ENCODE measurements at places on chromosomes 6 and 20.

- DNase-seq = no peak
Observed at GRCh38 chr6:136083540-136083939, 166.6 kb downstream of the MTFR2 start.

- no peak for DNase-seq
Observed at GRCh38 chr6:100209323-100210136, 215.5 kb upstream of the MCHR2 start.

DNA sequence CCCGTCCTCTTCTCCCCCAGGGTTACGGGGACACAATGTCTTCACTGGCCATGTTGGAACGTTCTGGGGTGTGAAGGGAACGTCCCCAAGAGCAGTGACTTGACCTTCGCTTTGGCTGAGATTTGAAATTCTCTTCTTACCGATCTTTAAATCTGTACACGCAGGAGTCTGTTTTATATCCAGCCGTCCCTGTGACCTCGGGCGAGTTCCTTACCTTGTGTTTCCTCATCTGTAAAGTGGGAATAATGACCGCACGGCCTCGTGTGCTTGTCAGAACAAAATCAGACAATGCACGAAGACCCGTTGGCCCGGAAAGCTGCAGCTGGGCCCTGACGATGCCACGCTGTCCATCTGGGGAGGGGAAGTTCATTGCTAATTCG, 454.3 kb downstream of the PREX1 start:
- no peak for DNase-seq

DNA sequence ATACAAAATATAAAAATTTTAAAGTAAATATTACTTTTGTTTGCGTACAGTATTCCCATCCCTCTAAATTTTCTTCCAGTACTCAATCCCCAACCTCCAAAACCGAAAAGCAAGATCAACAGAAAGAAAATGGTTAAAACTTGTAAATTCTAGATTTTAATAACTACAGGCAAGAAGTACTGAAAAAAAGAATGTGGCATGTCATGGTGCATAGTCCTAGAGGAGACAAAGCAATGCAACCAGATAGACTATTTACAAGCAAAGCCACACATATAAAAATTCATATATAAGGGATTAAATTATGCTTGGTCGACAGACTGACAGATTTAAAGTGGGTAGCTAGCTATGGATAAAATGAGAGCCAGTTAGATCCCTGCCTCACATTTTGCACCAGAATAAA, 56.5 kb upstream of the HFE start:
- DNase-seq = no peak

GRCh38 chr20:57502336-57502700, 22.6 kb downstream of the CTCFL start:
- DNase-seq = no peak

DNA sequence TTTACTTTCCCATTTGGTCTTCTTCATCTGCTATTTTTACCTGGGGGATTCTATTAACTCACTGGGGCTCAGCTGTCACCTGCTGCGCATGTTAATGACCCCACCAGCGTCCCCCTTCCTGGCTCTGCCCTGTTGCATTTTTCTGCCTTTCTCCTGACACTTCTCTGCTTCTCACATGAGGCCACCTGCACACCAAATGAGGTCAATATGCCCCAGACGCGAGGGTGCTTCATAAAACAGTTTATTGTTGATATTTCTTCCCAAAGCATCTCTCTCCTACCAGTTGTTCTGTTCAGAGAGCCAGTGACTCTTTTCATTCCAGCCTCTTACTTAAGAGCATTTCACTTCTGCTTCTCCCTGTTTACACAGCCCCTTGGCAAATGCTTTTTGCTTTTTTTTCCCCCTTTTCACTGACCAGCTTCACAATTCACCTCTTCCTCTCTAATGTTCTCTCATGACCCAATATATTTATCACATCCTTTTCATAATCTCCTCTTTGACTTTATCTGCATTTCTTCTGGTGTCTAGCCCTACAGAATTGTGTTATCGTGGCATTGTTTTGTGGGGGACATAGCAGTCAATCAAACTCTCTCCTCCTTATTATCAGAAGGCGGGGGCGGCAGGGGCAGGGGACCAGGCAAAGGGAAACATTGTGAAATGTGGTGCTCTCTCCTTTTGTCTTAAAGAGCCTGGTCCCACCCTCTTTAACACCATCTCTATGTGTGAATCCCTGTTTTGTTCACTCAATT, 545.8 kb upstream of the CITED2 start:
- DNase-seq = no peak

DNA sequence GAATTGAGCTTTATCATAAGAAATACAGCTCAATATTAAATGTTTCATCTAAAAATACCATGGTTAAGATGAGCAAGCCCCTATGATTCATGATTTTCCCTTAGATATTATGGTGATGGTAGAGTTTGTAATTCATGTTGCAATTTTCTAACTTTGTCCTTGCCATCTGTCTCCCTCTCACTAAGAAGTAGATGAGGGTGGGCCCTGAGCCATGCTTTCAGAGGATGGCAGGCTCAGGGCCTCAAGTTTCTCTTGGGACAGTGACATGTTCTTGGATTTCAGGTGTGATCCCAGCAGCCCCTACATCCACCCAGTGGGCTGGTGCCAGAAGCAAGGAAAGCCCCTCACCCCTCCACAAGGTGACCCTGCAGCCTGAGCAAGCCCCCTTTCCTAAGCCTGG, 25.6 kb downstream of the L3MBTL1 start:
- no peak for DNase-seq

DNA sequence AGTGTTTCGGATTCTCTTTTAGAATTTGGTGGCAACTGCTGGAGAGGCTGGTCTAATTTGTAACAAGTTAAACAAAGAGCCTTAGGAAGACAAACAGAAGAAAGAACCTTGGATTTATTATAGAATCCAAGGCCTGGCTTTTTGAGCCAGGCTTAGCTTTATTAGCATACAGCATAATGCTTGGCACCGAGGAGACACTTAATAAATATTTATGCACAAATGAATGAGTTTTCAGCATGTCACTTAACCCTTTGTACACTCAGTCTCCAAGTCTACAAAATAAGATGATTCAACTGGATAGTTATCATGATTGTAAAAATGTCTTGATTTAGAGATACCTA, 38.2 kb upstream of the AFDN start:
- no peak for DNase-seq

DNA sequence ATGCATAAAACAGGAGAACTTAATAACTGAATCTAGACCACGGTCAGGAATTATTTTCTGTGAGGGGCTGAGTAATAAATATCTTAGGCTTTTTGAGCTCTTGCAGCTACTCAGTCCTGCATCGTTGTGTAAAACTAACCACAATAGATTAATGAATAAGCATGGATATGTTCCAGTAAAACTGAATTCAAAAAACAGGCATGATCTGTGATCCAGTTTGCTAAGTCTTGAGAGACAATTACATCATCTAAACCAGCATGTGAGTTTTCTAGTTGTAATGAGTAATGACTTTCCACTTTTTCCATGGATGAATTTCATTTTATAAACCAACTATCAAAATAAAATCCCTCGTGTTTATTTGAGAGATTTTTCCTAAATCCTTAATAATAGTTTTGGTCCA, 336.8 kb downstream of the RFPL4B start:
- DNase-seq = no peak

DNA sequence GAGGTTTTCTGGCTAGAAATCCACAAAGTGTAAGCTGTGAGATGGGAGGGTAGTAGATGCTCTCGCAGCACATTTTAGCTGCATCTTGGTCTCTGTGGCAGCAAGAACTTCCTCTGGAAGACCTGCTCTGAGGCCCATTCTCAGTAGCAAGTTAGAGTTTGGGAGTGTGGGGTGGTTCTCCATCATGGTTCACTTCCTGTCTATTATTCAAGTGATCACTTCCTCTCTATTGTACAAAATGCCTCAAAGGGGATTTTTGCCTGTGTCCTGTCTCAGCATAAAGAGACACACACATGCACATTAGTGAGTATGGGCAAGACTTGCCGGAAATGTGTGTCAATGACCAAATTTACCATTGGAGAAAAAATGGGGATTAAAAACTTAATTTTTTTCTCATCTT, 42.5 kb downstream of the LYRM2 start:
- DNase-seq = no peak

DNA sequence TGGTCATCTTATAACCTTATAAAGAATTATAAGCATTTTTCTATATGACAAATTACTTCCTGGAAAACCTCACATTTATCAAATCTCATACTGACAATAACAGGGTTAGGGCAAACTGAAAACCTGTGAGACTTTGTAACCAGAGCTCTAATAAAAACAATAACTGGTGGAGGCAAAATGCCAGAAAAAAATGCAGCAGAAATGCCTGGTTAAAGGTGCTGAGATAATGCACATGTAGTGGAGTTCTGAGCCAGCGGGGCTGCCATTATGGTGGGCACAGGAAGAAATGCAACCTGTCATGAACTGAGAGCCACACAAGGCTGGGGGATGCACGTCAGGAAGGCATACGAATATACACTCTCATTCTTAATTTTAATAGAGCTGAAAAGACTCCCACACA, 53.0 kb downstream of the NCOA6 start:
- DNase-seq = no peak

DNA sequence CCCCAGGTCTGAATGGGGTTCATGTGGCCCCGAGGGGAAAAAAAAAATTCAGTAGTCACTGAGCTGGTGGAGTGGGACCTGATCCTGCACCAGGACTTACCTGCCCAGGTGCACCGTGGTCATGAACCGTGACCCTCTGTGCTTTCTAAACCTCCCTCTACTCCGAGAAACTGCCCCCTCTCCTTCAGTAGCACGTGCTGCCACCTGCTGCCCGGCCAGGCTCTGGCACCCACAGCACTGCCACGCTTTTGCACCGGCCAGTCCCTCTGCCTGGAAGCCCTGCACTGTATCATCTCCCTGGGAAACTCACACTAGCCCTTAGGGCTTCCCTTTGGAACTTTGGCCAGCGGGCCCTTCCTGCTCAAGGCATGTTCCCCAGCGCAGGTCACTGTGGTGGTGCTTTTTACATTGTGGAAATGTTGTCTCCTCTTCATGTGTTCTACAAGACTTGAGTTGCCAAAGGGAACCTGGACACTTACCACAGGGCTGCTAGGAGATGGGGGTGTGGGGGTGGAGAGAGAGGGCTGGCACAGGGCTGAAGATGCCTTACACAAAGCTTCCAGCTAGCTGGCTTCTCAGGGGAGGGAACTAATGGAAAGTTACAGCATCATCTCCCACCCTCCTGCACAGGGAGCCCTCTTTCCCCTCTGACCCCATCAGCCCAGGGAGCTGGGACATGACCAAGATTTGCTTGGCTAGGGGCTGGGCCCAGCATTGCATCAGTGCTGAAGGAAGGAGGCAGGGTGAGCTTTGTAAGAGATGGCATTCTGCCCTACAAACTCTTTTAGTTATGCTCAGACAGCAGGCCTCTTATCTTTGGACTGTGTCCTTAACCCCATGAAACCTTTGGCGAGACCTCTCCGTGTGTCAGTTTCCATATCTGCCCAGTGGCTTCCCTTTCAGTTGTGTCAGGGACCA, 2.5 kb upstream of the PTPRT start:
- no peak for DNase-seq

GRCh38 chr20:63092660-63093215, 86.0 kb upstream of the BHLHE23 start:
- peak; percentile 37 for DNase-seq

- no peak for DNase-seq
Observed at GRCh38 chr20:32386091-32386490, 28.0 kb downstream of the ASXL1 start.

DNA sequence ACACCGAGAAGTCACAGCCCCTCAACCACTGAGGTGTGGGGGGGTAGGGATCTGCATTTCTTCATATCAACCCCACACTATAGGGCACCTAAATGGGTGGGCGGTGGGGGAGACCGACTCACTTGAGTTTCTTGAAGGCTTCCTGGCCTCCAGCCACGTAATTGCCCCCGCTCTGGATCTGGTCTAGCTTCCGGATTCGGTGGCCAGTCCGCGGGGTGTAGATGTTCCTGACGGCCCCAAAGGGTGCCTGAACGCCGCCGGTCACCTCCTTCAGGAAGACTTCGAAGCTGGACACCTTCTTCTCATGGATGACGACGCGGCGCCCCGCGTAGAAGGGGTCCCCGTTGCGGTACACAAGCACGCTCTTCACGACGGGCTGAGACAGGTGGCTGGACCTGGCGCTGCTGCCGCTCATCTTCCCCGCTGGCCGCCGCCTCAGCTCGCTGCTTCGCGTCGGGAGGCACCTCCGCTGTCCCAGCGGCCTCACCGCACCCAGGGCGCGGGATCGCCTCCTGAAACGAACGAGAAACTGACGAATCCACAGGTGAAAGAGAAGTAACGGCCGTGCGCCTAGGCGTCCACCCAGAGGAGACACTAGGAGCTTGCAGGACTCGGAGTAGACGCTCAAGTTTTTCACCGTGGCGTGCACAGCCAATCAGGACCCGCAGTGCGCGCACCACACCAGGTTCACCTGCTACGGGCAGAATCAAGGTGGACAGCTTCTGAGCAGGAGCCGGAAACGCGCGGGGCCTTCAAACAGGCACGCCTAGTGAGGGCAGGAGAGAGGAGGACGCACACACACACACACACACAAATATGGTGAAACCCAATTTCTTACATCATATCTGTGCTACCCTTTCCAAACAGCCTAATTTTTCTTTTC, at the start of gene DCDC2:
TSS of gene DCDC2 (minus strand) at position 724 of the 883 bp plus-strand sequence. CDS start at position 415, 309 bp downstream.
- DNase-seq = peak; percentile 84

DNA sequence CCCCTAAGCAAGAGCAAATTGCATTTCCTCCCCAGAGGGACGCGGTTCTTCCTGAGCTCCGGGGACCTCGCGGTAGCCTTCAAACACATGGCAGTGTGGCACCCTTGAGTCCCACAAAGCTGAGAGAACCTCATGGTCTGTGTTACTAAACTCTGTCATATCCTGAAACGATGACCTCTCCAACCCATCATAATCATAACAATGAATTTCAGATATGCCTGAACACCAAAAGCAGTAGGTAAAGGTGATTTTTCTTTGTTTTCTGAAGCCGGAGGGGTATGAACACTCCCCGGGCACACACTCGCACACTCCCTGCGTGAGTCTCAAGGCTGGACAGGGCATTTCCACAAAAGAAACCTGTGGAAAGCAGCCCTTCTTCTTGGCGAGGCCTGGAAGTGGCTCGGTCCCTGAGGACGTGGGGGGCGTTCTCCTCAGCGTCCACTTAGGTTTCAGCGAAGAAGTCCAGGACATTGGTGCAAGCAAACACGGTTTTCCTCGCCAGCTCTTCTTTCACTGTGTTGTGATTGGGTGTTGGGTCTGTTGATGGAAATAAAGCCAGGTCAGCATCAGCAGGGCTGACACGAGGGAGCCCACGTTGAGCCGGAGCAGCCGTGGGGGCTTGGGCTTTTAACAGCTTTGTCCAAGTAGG, 183.4 kb downstream of the ERMARD start:
- DNase-seq = no peak

DNA sequence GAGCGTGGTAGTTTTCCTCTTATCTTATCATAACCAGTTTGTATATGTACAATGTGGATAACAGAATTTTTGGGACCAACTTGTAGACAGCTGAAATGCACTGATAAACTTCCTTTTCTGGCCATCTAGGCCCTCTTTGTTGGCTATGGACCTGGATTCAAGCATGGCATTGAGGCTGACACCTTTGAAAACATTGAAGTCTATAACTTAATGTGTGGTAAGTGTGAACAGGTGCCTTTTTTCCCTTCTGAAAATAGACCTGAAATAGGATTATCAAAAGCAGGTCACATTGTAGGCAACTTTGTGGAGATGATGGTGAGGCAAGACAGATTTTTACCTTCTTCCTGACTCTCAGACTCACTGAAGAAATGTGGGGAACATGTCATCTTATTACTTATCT, 67.8 kb downstream of the ENPP1 start:
- DNase-seq = no peak
